H7 (cell line): ENCODE measurements at places on chromosomes 16 and 17. TPM values are rescaled to one million over a fixed set of nuclear protein-coding genes. Genes with fewer than 3 reads are reported as not detected.
A peak's percentile ranks its signal among the peaks of the same experiment; 100 is the strongest.

The DOC2B gene
- total RNA-seq = 0.04 and 1.1 TPM in 2 replicates

- no peak for DNase-seq
These were observed 23.9 kb upstream of the CAPNS2 start for GRCh38 chr16:55542459-55543082.

DNA sequence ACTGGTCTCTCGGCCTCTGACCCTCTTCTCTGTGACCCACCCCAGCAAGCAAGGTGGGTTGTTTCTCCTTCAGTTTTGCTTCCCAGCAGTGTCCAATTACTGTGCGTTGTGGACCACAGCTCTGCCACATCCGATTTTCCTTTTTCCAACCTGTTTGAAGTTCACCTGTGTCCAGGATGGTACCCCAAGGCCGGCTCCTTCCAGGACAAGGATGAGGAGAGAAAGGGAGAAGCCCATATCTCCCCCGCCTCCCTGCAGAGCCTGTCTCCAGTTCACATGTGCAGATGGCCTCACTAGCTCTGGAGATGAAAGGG lies 13.5 kb downstream of the NMRAL1 start:
- DNase-seq = no peak

The SPAG7 gene
- total RNA-seq = 103 and 105 TPM in 2 replicates

DNA sequence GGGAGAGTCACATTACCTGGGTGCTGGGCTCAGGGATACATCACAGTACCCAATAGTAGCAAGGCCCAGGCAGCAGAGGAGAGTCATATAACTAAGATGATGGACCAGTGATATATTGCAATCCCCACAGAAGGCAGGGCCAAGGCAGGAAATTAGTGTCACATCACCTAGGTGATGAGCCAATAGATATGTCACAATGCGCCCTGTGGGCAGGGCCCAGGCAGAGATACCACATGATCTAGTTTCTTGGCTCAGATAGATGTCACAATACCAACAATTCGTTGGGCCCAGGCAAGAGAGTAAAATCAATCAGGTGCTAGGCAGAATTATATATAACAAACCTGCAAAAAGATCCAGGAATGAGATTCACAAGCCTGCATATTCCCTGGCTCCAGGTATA lies 2111.5 kb downstream of the TP53TG3F start:
- DNase-seq = no peak

GRCh38 chr17:79839356-79840268 lies at the start of gene CBX4:
CBX4 (minus strand) TSS chr17:79839440; CDS start chr17:79839251, 189 bp downstream.
- DNase-seq = peak; percentile 99

DNA sequence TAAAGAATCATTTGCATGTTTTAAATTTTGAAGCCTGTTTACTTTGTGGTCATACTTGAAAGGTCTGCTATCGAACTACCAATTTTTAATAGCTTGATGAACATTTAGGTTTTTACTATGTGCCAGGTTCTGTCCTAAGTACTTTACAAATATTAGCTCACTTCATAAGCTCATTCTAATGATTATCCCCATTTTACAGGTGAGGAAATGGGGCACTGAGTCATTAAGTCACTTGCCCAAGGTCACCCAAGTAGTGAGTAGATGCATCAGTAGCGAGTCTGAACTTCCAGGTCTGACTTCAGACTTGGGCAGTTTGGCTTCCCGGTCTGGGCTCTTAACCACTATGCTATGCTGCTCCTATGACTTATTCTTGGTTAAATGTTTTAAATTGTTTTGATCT lies 4.0 kb downstream of the NDEL1 start:
- no peak for DNase-seq

DNA sequence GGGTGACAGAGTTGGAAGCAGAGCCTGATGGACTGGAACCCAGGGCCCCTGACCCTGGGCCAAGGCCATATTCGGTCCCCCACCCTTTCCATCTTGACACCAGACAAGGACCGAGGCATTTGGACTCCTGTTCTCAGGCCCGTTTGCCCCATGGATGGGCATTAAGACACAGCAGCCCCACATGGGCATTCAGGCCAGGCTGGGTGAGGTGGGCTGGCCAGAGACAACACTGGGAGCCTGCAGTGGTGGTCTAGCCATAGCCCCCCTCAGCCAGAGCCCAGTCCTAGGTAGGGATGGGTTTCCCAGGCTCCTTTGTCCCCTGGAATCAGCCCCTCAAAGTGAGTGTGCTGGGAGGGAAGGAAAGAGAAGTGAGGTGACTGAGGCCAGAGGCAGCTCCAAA lies 1.6 kb downstream of the PDK2 start:
- no peak for DNase-seq

DNA sequence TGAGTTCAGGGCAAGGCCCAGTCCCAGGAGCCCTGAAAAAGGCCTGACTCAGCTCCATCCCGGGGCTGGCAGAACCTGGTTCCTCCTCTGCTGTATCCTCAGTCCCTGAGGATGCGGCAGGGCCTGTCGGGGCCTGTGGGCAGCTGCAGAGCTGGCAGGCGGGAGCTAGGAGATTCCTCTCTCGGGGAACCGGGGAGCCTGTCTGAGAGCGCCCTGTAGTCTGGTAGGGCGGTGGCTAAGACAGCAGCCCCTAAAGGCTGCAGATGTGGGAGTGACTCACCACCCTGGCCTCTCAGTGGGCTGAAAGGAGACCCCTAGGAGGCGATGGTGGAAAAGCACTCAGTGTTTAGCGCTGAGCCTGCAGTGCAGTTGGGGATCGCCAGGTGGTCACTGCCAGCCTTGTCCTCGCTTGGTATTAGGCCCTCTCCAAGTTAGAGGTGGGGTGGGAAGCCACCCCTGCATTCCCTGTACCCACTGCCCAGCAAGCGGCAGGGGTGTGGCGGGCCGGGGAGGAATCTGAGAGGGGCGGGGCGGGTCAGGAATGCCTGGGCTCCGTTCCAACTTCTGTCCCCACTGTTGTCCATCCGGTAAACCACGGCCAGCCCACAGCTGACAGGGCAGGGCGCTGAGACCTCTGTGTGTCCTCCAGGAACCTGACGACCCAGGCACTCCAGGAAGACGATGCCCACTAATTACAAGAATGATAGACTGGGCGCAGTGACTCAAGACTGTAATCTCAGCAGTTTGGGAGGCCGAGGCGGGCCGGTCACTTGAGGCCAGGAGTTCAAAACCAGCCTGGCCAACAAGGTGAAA lies 29.5 kb upstream of the CDH1 start:
- peak; percentile 94 for DNase-seq

The TNFSF13 gene
- 0.94 and 1.7 TPM in 2 replicates for total RNA-seq

DNA sequence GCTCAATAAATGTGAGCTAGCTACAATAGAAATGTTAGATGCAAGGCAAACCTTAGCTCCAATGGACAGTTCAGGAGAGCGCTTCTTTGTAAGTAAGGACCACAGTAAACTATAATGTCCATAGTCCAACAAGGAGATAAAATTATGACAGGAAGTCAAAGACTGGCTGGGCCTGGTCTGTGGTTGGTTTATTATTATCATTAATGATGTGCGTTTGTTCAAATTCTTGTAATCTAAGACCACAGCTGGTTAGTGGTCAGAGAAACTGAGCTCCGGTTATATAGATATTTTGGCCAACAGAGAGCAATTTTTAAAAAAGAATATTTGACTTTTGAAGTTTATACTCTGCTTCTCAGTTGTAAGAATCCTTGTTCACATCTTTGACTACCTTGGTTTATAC lies 4.7 kb upstream of the CMTM2 start:
- DNase-seq = no peak

- no peak for DNase-seq
These were observed 27.6 kb downstream of the ITGB3 start for GRCh38 chr17:47281216-47281615.

The DHRS13 gene
- 11.9 and 17.0 TPM in 2 replicates for total RNA-seq

GRCh38 chr16:64398793-64399192 lies 723.1 kb downstream of the CDH11 start:
- no peak for DNase-seq

DNA sequence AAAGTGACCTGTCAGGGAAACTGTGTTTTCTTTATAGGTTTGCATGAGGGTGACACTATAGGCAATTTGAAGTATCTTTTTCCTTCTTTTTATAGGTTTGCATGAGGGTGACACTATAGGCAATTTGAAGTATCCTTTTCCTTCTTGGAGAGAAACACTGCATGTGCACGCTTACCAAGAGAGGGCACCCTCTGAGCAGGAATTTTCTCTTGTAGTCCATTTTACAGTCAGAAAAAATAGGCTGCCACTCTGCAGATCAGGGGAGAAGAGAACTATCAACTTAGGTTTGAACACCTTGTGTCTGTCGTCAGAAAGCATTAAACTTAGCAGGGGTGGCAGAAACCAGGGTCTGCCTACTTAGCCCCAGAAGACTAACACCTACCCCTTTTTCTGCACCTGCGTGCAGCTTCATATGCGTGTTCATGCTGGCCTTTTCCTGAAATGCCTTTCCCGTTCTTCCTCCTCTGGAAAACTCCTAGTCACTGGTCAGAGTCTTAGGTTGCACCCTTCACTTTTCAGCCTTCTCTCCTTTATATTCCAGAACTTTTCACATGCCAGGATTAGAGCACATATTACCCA lies 16.4 kb upstream of the SMIM36 start:
- DNase-seq = peak; percentile 25

The SEZ6L2 gene
- 47.3 and 59.0 TPM in 2 replicates for total RNA-seq

GRCh38 chr17:32143527-32143870 lies 1.2 kb downstream of the RHOT1 start:
- no peak for DNase-seq

DNA sequence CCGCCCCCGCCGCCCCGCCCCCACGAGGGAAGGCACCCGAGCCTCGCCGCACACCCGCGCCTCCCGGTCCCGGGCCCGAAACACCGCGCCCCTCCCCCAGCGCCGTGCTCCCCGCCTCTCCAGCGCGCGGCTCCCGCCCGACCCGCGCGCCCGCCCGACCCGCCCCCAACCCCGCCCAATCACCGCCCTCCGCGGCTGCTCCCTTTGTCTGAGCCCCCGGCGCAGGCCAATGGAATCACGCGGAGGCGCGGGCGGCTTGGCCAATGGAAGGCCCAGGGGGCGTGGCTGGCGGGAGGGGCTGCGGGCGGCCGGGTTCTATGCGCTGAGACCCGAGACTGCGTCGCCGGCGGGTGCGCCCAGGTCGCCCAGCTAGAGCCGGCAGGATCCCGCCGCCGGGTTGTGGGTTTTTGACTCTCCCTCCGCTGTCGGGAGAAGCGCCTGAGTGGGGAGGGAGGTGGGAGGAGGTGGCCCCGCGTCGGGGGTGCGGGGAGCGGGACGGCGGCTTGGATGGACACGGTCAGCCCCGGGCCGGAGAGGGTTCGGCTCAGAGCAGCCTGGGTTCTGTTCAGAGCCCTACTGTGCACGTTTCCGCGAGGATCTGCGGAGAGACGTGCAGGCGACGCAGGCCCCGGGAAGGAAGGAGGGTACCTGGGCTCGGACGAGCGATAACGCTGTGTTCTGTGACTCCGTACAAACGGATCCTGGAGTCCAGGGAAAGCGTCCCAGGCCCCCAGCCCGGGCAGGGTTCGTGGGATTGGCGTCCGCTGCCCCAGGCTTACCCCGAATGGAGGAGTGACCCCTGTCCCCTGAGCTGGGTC lies 49.0 kb upstream of the BAHCC1 start:
- DNase-seq = peak; percentile 100

The KRT36 gene
- not detected in 2 replicates for total RNA-seq
